ENCODE measurements at places on chromosomes 2 and 18.

DNA sequence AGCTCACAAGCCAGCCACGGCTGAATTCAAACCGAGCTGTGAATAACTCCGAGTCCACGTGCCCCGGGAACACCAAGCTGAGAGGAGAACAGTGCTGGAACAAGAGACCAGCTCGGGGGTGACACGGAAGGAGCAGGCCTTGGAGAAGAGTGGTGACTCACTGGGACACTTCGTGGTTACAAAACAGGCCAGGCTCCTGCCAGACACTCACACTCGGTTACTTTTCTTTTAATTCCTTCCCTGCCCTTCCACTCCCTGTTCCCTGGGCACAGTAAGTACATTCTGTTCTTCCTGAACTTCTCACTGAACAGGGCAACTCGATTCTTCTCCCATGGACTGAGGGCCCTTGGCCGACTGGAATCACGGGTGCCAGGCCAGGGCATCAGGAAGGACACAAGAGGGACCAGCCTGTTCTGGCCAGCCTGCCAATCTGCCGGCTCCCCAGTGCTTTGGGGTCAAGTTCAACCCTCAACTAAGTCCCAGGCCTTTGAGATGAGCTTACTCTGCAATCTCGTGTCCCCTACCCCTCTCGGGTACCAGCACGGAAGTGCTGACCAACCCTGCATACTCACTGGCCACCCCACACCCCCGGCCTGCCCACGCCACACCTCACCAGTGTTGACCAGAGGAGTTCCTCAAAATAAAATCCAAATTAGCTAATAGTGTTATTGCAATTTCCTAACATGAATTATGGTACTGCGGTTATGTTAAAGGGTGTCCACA, 87.5 kb downstream of the TFCP2L1 start:
- no peak for DNase-seq

GRCh38 chr2:84940088-84940470, 30.9 kb upstream of the KCMF1 start:
- no peak for DNase-seq

DNA sequence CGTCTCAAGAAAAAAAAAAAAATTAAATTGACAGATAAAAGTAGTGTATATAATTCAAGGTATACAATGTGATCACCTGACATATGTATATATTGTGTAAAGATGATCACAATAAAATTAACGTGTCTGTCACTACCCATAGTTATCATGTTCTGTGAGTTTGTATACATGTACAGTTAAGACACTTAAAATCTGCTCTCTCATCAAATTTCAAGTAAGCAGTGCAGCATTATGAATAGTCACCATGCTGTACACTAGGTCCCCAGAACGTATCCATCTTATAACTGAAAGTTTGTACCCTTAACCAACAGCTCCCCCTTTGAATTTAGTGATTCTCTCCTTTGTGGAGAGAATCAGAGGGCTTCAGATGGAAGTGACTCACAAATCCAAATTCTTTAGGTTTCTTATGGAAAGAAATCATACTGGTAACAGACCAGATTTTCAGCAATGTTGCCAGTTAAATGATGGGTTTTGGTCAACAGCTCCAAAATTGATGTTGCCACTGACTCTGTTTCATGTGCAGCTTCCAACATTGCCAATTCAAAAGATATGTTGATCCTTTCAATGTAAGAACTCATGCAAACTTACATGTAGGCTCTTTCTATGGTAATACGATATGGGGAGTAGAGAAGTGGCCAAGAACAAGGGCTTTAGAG, 281.5 kb downstream of the AFF3 start:
- DNase-seq = no peak

GRCh38 chr2:231469583-231469950, 5.3 kb upstream of the NCL start:
- DNase-seq = no peak

DNA sequence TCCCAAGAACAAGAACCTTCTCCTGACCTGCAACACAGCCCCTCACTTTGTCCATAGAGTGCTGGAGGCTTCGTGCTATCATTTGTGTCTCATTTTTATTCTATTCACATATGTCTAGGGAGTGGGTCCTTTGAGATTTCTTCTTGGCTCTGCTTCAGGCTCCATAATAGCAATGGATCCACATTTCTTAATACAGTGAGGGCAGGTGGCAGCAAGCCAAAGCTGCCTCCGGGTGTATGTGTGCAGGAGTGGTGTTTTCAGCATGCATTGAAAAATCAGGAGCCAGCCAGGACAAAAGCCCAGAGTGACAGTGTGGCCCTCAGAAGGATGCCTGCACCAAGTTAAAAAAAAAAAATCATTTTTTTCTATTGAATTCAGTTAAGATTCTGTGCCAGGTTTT, 115.1 kb upstream of the PELI1 start:
- DNase-seq = no peak

Data from activated T-cell treated with anti-CD3 and anti-CD28 coated beads, Interleukin-2, amount 50 U/mL, for 24 hours (primary cell).